Mesenchymal stem cell (in vitro differentiated cells and primary cell): ENCODE measurements at places on chromosomes 16 and 17.

GRCh38 chr16:71428385-71428784 is 13.5 kb downstream of the TLE7 start:
- no peaks in the 10 kb centered on the region for H3K36me3 ChIP-seq
- H3K27ac ChIP-seq = no peak overlapping the region
- peaks cover 34% of the 10 kb centered on the region for H3K27me3 ChIP-seq
- DNase-seq = no peak
- H3K4me1 ChIP-seq = peaks cover 7% of the 10 kb centered on the region
- no peak overlapping the region for H3K4me3 ChIP-seq

GRCh38 chr16:57413733-57414132 is 9.2 kb downstream of the CCL17 start:
- no peaks in the 10 kb centered on the region for H3K36me3 ChIP-seq
- DNase-seq = no peak
- no peak overlapping the region for H3K27ac ChIP-seq

- no peak overlapping the region for H3K27ac ChIP-seq
- H3K4me3 ChIP-seq = peak overlapping the region; percentile 86
- H3K27me3 ChIP-seq = no peaks in the 10 kb centered on the region
- H3K36me3 ChIP-seq = peaks cover 23% of the 10 kb centered on the region
- peaks cover 15% of the 10 kb centered on the region for H3K4me1 ChIP-seq
- DNase-seq = no peak
Measured at GRCh38 chr17:7915179-7915610, 894 bp downstream of the RNF227 start.

GRCh38 chr16:86050591-86051367 is 151.8 kb downstream of the IRF8 start:
- DNase-seq = no peak
- H3K4me1 ChIP-seq = no peaks in the 10 kb centered on the region
- no peak overlapping the region for H3K4me3 ChIP-seq
- no peaks in the 10 kb centered on the region for H3K36me3 ChIP-seq
